Kidney epithelial cell (primary cell): ENCODE measurements at places on chromosomes 4 and X. TPM values are rescaled to one million over a fixed set of nuclear protein-coding genes. Genes with fewer than 3 reads are reported as not detected.

DNA sequence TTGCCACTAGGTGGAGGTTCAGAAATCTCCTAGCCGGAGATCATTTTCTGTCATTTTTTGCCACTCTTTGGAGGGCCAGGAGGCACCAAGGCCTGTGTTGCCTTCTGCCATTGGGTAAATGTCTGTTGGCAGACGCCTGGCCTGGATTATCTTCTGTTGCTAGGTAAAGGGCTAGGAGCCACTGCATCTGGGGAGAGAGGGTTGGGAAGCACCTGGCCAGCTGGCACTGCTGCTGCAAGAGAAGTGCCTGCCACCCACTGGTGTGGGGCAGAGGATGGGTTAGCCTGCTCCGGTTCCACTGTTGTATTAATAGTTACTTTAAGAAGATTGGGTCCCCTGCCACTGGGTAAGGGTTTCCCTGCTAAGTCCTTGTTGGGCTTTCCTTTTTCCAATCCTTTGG lies 58.1 kb downstream of the AWAT2 start:
- DNase-seq: no peak

The SOWAHB gene
- total RNA-seq: 21.3 and 23.3 TPM in 2 replicates

DNA sequence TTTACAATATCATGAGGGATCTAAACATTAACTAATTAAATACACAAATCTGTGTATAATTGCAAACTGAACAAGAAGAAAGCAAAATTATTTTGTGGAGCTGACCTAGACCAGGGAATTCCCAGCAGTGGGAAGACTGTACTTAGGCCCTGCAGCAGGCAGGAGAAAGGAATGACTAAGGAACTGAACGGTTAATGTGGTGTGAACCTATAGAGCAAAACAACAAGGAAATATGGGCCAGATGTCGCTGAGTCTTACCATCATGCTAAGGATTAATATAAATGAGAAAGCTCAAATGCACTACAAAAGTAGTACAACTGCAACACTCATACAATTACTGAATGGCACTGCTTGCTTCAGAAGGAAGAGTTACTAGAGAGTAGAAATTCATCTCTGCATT lies 120.3 kb upstream of the ATXN3L start:
- DNase-seq: no peak

DNA sequence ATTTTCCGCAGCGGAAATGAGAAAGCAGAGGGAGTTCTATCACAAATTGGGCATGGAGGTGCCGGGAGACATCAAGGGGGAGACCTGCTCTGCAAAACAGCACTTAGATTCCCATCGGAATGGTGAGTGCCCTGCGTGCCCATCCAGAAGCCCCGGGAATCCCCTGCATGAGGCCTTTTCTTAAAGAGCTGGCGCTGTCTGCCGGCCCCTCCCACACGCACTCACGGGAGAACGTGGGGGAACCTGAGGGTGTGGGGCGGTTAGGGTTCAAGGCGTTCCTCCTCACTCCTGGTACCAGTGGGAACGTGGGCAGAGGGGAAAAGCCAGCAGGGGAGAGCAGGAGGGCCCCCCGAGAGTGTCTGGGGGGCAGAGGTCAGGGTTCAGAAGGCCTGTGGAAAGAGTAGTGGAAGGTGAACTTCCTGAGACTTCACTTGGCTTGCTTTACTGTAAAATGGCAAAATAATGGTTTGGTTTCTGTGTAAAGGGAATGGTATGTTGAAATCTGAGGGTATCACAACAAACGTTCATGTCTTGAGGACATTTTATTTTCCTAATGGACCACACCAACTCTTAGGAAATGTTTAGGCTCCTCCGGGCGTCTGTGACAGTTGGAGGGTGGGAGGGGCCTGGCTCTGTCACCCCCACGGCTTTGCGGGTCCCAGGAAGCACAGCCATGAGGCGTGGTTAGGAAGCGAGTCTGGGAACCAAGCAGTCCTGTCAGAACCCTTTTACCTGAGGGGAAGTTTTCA lies 38.0 kb downstream of the PCGF3 start:
- no peak for DNase-seq

DNA sequence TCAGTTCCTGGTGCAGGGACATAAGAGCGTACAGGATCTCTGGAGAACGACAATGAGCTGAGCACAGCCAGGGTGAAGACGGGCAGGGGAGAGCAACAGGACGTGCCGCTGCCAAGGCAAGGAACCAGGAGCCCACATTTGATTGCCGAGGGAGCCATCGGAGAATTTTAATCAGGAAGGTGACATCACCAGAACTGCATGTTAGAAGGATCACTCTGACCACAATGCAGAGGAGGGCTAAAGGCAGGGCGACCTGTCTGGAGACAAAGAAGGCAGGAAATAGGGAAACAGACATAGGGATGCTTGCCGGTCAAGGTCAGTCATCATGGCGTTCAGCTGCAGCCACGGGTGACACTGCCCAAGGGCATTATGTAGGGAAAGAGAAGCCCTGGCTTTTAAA lies 81.4 kb downstream of the RBM47 start:
- DNase-seq: no peak

The EDA2R gene
- 12.6 and 14.2 TPM in 2 replicates for total RNA-seq

The HTR2C gene
- not detected in 2 replicates for total RNA-seq

DNA sequence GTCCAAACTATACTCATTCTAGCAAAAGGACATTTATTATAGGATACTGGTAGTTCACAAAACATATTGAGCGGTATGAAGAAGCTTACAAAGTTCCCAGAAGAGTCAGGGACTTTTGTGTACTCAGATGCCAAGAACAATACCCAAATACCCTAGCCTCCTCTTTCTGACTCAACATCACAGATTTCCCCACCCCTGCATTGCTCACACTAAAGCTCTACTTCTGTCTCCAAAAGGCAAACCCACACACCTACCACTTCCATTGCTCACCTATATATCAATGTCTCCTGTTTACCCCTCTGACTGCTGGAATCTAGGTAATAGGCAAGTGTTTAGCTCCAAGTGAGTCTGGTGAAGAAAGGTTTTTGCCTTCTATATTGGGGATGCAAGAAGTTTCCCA lies 100.7 kb upstream of the HCCS start:
- no peak for DNase-seq

The SLC38A5 gene
- 28.3 and 32.8 TPM in 2 replicates for total RNA-seq

- DNase-seq: no peak
Measured at GRCh38 chr4:23959396-23960148, 69.7 kb upstream of the PPARGC1A start.
